Activated T-cell treated with anti-CD3 and anti-CD28 coated beads, Interleukin-2, amount 50 U/mL, for 72 hours (primary cell): ENCODE measurements at places on chromosomes 11 and 22. TPM values are rescaled to one million over a fixed set of nuclear protein-coding genes. Genes with fewer than 3 reads are reported as not detected.

- DNase-seq, result no peak
- H3K27ac ChIP-seq, result no peak overlapping the region
- H3K36me3 ChIP-seq, result no peaks in the 10 kb centered on the region
- H3K27me3 ChIP-seq, result no peaks in the 10 kb centered on the region
- no peaks in the 10 kb centered on the region for H3K4me1 ChIP-seq
- H3K4me3 ChIP-seq, result no peak overlapping the region
These were observed 1433.8 kb downstream of the BRD1 start for GRCh38 chr22:48393885-48394284.

DNA sequence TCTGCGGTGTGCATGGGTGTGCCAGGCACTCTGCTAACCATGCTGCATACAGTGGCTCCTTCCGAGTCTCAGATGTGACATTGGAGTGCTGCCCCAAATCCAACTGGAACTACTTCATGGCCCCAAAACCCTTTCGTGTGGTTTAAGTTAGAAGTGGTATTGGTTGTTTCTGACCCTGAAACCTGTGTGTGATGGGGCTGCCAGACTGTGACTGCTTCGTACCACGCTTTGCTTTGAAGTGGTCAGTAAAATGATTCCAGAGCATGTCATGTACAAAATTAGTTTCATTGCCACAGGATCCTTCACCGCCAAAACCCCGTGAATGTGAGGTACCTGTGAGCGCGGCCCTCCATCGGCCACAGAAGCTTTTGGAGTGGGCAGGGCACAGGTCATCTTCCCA, 142.2 kb downstream of the WNT7B start:
- no peak overlapping the region for H3K4me3 ChIP-seq
- H3K27ac ChIP-seq, result no peak overlapping the region

DNA sequence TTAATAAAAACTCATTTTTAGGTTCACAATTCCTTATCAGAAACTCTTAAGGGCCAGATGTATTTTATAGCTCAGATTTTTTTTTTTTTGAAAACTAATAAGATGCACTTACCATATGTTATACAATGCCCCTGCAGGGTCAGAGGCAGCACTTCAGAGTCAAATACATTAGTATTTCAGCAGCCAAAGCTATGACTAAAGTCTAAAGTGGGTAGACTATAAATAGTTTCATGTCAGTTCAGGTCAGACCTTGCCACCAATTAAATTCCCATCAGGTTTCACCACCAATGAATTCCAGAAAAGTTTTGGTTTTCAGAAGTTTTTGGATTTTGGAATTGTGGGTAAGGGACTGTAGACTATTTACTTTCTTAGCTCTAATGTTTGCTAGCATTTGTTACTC, 75.9 kb downstream of the FAM83F start:
- H3K36me3 ChIP-seq, result no peaks in the 10 kb centered on the region
- peaks cover 77% of the 10 kb centered on the region for H3K4me1 ChIP-seq
- H3K4me3 ChIP-seq, result no peak overlapping the region
- H3K27ac ChIP-seq, result no peak overlapping the region

GRCh38 chr11:119340335-119341221, at the start of gene C1QTNF5:
Gene C1QTNF5 (minus strand): TSS chr11:119340883. CDS start chr11:119340397, 486 bp downstream.
- H3K4me1 ChIP-seq, result peaks cover 46% of the 10 kb centered on the region
- no peak for DNase-seq
- H3K36me3 ChIP-seq, result peaks cover 2% of the 10 kb centered on the region
- peaks cover 34% of the 10 kb centered on the region for H3K27me3 ChIP-seq
- H3K27ac ChIP-seq, result no peak within 1 kb of the TSS

GRCh38 chr11:34267417-34267816, 90.4 kb downstream of the ABTB2 start:
- no peak overlapping the region for H3K27ac ChIP-seq
- no peaks in the 10 kb centered on the region for H3K36me3 ChIP-seq
- H3K4me1 ChIP-seq, result peaks cover 13% of the 10 kb centered on the region

GRCh38 chr22:39656495-39657490, 86.2 kb downstream of the CACNA1I start:
- no peak overlapping the region for H3K27ac ChIP-seq
- no peaks in the 10 kb centered on the region for H3K36me3 ChIP-seq
- no peak overlapping the region for H3K4me3 ChIP-seq
- peaks cover 19% of the 10 kb centered on the region for H3K4me1 ChIP-seq
- no peaks in the 10 kb centered on the region for H3K27me3 ChIP-seq
- DNase-seq, result no peak

DNA sequence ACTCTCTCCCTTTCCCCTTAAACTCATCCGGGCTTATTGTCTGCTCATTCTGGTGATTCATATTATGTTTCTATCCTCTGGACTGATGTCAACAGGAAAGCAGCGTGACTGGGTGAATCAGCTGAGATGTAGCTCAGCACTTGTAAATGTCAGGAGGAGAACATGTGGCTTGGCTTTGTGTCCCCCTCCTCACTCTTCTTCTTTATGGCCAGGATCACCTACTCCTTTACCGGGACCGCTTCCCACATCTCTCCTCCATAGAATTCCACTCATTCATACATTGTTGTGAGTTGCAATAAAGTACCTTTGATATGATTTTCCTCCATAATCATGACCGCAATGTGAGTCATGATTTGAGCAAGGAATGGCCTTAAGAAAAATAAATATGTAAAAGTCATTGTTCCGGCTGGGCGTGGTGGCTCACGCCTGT, 15.8 kb upstream of the SYN3 start:
- DNase-seq, result no peak
- peaks cover 37% of the 10 kb centered on the region for H3K27me3 ChIP-seq
- H3K4me1 ChIP-seq, result no peaks in the 10 kb centered on the region
- H3K36me3 ChIP-seq, result no peaks in the 10 kb centered on the region
- no peak overlapping the region for H3K4me3 ChIP-seq
- no peak overlapping the region for H3K27ac ChIP-seq

DNA sequence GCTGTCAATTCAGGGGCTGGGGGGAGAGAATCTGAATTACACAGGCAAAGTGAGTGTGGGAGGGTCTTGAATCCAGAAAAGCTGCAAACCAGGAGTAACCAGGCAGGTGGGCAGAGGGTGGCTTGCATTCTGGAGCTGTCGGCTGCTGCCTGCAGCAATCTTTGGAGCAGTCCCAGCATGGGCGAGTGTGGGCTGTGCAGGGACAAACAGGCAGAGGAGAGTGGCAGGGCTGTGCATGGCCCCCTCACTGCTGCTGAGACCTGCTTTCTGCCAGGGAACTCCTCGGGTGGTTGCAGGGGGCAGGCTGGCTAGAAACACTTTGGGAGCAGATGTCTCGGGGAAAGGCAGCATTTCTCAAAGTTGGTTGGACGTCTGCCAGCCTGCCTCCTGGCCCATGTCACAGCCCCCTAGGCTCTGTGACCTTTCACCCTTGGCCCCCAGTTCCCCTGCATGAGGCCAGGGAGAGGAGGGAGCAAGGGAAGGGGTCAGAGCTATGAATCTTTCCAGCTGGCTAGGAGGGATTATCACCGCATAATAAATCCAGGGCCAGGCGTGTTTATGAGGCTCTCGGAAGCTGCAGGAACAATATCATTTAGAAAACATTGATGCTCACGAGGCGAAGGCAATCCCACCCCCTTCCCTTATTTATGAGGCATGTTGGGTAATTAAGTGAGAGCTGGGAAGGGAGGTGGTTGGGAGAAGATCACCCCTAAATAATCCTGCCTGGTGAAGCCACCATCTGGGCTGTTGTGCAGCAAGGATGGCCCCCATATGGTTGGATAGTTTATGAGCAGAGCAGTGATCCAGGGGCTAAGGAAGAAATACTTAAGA, 212.3 kb upstream of the NCAM1 start:
- no peak overlapping the region for H3K4me3 ChIP-seq
- H3K4me1 ChIP-seq, result no peaks in the 10 kb centered on the region
- DNase-seq, result no peak
- H3K36me3 ChIP-seq, result no peaks in the 10 kb centered on the region
- H3K27me3 ChIP-seq, result peaks cover 25% of the 10 kb centered on the region
- H3K27ac ChIP-seq, result no peak overlapping the region

DNA sequence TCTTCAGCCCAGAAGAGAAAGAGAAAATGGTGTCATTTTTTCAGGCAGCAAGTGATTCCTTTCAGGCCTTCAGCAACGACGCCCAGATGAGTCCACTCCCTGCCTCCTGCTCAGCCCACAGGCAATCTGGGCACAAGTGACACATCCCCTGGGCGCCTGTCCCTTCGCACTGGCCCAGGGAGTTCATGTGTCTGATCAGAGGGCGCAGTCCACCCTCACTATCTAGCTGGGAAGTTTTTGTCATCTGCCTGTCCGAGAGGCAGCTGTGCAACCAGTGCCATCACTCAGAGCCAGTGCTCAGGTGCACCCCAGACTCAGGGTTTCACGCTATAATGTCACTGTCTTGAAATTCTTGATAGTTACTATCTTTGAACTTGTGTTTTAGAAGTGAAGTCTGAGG, 1.4 kb upstream of the KCNQ1OT1 start:
- H3K36me3 ChIP-seq, result peaks cover 12% of the 10 kb centered on the region
- peaks cover 11% of the 10 kb centered on the region for H3K4me1 ChIP-seq
- no peak for DNase-seq
- H3K27me3 ChIP-seq, result no peaks in the 10 kb centered on the region
- H3K4me3 ChIP-seq, result peak overlapping the region; percentile 55

DNA sequence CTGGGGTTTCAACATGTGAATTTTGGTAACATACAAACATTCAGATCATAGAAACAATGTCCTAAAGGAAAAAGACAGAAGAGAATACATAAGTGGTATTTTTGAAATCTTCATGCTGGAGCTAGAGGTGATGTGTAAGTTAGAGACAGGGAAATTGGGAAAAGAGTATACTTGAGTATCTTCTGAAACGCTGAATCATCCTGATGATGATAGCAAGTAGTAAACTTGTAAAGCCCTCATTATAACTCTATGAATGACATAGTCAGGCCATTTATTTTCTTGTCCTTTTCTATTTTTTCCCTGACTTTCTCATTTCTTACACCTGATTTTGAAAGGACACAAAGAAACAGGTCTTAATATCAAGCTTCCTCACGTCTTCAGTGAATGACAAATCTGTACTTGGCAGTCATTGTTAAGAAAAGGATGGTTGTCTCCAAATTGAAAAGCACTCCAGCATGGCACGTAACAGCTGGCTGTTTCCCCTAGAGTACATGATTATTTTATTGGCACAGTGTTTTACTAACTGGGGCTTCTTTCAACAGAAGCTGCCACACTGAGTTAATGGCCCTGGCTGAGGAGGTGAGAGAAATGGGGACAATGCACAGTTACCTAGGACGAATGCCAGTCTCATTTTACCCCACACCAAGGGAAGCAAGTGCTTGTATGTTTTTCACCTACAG, 140.7 kb upstream of the CTSC start:
- H3K27ac ChIP-seq, result no peak overlapping the region
- no peak overlapping the region for H3K4me3 ChIP-seq
- H3K27me3 ChIP-seq, result no peaks in the 10 kb centered on the region

GRCh38 chr11:113546757-113547507, 71.7 kb upstream of the DRD2 start:
- H3K27ac ChIP-seq, result no peak overlapping the region
- no peak for DNase-seq
- H3K4me3 ChIP-seq, result no peak overlapping the region

- H3K27ac ChIP-seq, result no peak overlapping the region
- H3K36me3 ChIP-seq, result peaks cover 5% of the 10 kb centered on the region
- peaks cover 20% of the 10 kb centered on the region for H3K4me1 ChIP-seq
- no peak for DNase-seq
These were observed 17.1 kb downstream of the PHRF1 start for GRCh38 chr11:593347-593746.

DNA sequence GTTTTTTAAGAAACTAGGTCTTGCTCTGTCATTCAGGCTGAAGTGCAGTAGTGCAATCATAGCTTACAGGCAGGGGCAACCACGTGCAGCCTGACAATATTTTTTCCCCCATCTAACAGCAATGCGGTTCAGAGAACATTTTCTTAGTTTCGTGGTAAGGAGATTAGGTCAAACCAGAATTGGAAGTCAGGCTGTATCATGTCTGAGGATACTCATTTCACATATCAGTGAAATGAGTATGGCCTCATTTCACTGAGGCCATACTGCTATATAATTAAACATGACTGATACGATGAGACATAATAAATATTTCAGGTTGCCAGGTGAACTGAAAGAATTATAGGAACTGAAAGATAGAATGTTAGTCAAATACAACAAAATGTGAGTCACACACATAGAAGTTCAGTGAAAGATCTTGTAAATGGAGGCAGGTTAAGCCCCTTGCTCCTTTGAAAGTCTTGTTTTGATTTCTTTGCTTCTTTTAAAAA, 32.5 kb upstream of the IZUMO1R start:
- peaks cover 3% of the 10 kb centered on the region for H3K36me3 ChIP-seq
- H3K27me3 ChIP-seq, result no peaks in the 10 kb centered on the region
- H3K4me3 ChIP-seq, result no peak overlapping the region
- H3K4me1 ChIP-seq, result no peaks in the 10 kb centered on the region
- DNase-seq, result peak; percentile 26
- H3K27ac ChIP-seq, result no peak overlapping the region

The NEU3 gene
- 16.9 TPM for total RNA-seq

DNA sequence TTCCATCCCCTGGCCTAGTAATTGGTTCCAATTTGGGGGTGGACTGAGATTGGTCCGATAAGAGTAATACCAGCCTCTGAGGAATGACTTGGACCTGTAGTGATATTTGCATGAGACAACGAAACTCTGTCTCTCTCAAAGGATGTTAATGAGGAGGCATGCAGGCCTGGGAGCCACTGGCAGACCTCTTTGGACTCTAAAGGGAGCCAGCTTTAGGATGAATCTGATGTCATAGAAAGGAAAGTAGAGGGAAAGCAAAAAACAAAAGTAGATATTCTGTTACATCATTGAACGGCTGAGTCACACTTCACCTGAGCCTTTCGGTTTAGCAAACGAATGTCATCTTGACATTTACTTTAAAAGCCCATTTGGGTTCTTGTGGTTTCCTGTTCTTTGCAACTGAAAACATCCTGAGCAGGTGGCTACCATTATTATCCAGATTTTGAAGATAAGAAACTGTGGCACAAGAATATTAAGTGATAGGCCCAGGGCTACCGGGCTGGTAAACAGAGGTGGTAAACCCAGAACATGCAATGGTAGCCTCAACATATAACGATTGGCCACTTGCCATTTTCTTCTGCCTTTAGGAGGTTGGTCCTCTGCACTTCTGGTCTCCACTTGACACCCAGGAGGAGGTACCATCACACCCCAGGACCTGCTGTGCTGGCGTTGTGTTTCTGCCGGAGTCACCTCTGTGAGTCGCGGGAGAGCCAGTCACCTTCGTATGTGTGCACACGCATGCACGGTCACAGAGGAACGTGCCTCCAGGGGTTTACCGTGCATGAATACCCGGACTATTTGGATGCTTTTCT, 42.7 kb downstream of the RTL6 start:
- peak overlapping the region; percentile 82 for H3K27ac ChIP-seq
- H3K4me1 ChIP-seq, result peaks cover 58% of the 10 kb centered on the region
- H3K27me3 ChIP-seq, result no peaks in the 10 kb centered on the region
- DNase-seq, result peak; percentile 56

GRCh38 chr22:41362615-41363014, 19.1 kb upstream of the TEF start:
- H3K4me1 ChIP-seq, result no peaks in the 10 kb centered on the region
- DNase-seq, result no peak
- H3K27ac ChIP-seq, result no peak overlapping the region
- no peaks in the 10 kb centered on the region for H3K36me3 ChIP-seq
- H3K4me3 ChIP-seq, result no peak overlapping the region

The TUBA8 gene
- total RNA-seq, result 0.94 TPM

DNA sequence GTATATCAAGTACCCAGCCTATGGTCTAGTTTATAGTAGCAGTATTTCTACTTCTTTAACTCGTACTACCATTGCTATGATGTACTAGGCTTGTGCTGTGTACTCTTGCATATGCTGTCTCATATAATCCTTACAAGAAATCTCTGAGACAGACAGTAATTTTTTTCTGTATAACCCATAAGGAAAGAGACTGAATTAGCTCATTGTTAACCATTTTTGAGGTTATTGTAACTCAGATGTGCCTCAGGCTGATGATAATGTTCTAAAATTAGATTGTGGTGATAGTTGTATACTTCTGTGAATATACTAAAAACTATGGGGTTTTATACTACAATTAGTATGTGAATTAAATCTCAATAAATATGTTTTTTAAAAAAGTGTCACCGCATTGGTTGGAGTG, 112.2 kb upstream of the RRM1 start:
- no peaks in the 10 kb centered on the region for H3K27me3 ChIP-seq
- peaks cover 2% of the 10 kb centered on the region for H3K36me3 ChIP-seq
- H3K4me3 ChIP-seq, result peak overlapping the region; percentile 14
- peak overlapping the region; percentile 67 for H3K27ac ChIP-seq
